Stimulated activated CD4-positive, alpha-beta T cell treated with anti-CD3 and anti-CD28 coated beads, Interleukin-12 subunit alpha, Interleukin-12 subunit beta, amount 100 ng/mL, for 24 hours (primary cell): ENCODE measurements at places on chromosomes 12 and 14.

- no peak for DNase-seq
Observed at GRCh38 chr14:67358924-67359774, 455 bp downstream of the ATP6V1D start.

GRCh38 chr14:33241331-33241730 lies 302.7 kb downstream of the NPAS3 start:
- no peak for DNase-seq

DNA sequence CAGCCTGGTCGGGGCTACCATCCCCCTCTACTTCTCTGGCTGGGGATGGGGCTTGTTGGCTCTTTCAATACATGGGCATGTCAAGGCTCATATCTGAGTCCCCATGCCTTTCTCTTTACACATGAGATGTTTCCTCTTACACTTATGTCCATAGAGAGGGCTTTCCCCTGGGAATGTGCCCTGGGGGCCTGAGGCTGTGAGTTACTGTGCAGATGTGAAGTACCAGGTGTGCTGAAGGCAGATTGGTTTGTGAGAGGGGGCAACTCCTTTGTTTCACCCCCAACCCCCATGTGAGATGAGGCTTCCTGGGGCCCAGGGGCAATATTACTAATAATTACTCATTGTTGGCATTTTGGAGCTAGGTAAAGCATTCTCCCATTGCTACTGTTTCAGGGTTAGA lies 32.8 kb downstream of the NRXN3 start:
- no peak for DNase-seq

DNA sequence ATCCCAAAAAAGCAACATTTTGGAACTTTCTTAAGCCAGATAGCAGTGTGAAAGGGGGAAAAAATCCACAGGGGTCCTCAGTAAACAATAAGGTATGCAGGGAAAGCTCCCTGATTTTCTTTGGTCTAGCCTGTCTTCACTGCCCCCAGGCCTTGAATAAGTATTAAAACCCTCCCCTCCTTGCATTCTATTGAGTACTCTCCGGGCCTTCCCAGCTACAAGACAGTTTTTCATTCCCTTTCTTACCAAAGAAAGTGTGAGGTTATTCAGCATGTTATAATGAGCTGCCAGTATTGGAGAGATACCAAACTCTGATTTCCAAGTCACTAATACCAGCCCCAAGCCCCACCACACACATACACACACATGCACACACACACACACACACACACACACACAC lies 59.8 kb upstream of the KIF21A start:
- DNase-seq = no peak

DNA sequence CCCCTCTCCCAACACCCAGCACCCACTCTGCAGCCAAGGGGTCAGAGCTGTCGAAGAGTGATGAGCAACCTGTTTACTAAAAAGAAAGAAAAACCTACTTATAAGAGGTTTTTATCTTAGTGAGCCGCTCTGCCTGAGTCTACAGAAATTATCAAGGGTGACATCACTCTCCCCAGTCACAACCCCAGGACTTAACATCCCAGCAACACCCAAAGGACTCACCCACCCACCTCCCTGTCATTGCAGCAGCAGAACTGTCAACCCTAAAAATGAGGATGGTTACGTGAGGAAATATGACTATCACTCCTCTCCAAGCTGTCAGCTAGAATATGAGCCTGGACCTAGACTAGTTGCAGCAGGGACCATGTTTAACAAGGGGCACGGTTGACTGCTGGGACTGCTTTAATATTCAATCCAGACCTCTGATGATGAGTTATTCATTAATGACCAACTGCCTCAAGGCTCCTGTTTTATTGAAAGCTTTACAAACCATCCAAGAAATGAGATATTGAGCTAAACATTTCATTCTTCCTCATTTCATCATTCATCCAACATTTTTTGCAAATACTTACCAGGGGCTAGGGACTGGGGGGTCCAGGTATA lies 53.9 kb upstream of the FICD start:
- DNase-seq = no peak

DNA sequence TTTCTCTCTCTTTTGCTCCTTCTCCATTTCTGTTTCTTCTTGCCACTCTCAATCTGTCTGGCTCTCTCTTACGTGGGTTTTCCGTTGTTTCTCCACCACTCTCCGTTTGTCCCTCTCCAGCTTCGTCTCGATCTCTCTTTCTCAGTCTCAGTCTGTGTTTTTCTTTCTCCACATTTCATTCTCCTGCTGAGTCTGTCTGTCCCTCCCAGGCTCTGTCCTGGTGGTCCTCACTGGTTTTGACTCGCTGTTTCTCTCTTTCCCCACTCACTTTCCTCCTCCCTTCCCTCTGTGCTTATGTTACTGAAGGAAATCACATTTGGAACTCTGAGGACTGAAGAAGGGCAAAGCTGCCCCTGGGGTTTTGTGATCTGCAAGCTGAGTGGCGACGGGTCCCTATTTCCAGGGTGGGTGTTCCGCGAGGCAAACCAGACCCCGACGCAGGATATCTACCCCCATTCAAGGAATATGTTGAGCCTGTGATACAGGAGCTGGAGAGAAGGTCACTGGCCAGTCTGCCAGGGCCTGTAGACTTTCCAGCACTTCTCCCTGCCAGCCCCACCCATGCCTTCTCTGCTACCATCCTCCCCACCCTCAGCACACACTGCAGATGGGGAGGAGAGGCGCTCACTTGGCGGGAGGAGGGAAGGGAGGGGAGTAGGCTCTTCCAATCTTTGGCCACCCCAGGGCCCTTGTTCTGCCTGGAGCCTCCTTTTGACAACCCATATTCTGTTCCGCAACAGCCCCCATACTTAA lies 102.7 kb upstream of the MAP1LC3B2 start:
- no peak for DNase-seq

DNA sequence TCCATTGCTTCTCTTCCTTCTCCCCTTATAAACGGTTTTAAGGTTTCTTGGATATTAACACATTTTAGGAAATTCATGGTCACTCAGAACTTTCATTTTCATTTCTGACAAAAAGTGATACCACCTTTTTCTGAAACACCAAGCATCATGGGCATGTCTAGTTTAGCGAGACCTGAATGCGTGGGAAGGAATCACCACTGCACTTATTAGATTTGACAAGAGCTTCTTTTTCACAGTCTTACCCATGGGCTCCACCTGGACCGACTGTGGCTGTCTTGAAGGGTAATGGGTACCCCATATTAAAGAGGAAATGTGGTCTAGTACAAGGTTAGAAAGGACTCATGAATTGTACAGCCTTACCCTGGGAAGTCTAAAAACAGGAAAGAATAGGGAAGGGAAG lies 95.4 kb downstream of the KCNK10 start:
- no peak for DNase-seq

GRCh38 chr12:113936460-113936859 lies 29.7 kb downstream of the RBM19 start:
- no peak for DNase-seq

- peak; percentile 36 for DNase-seq
Observed at GRCh38 chr12:27332714-27333402, at the start of gene BMAL2. Gene BMAL2, plus strand, starts transcription at chr12:27332836. Its CDS starts 237 bp downstream, at chr12:27333073.

DNA sequence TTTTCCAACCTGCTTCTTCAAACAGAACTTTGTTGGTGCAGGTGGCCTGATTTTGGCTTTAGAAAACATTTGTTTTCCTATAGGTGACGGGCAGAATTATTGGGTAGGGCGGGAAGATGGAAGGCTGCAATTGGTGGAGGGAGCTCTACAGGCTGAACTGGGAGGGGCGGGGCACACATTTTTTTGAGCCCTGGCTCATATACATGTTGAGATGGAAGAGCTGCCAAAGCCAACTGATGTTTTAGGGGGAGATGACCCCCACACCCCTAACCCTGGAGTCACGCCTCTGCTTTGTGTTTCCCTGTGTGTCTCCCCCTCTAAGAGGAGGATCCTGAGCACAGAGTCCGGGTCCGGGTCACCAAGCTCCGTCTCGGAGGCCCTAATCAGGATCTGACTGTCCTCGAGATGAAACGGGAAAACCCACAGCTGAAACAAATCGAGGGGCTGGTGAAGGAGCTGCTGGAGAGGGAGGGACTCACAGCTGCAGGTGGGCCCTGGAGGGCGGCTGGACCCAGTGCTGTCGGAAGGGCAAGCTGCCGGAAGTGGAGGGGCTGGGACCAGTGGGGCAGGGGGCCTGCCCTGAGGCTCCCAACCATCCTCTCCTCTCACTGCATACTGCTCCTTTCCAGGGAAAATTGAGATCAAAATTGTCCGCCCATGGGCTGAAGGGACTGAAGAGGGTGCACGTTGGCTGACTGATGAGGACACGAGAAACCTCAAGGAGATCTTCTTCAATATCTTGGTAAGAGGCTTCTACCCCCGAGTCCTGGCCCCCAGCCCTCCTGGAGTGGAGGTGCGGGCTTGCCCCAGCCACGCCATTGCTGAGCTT lies 18.6 kb downstream of the AGAP2 start:
- no peak for DNase-seq

DNA sequence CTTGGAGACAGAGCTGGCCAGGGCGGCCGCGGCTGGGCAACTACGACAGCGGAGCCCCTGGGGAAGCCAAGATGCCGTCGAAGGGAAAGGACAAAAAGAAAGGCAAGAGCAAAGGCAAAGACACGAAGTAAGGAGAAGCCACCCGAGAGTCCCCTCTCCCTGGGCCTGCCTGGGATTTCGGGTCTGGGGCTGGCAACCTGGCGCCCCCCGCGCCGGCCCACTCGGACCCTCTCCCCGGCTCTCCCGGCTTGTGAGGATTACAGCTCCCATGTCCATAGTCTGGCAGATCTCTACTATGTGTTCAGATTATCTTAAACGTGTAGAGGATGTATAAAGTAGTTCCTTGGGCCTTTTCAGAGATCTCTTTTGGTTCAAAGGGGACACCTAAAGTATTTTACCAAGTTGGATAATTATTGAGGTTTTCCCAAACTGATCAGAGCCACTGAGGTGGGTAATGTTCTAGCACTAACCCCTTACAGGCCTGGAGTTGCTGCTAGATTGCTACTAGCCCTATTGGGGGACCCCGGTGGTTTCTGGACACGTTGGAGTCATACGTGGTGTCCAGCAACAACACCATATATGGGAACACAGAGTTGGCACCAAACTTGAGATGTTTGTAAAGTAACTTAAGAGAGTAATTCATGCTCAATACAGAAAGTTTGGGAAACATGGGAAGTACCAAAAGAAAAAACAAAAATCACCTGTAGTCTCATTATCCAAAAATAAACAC lies 424 bp downstream of the BBOF1 start:
- no peak for DNase-seq

DNA sequence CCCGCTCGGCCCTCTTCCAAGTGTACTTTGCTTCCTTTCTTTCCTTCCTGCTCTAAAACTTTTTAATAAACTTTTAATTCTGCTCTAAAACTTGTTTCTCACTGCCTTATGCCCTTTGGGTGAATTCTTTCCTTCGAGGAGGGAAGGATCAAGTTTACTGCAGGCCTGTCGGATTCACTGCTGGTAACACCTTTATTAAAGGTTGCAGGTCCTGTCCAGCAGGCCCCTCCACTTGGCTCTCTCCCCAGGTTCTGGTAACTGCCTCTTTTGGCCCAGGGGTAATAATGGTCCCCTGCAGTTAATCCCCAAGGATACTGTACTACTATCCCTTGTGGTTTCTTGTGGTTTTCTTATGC lies 152.7 kb upstream of the EEA1 start:
- DNase-seq = no peak
